ENCODE measurements at places on chromosomes 2 and 18. TPM values are rescaled to one million over a fixed set of nuclear protein-coding genes. Genes with fewer than 3 reads are reported as not detected.

GRCh38 chr2:191560411-191560980 is 117.4 kb upstream of the NABP1 start:
- no peak overlapping the region for H3K27ac ChIP-seq
- no peak overlapping the region for H3K4me3 ChIP-seq
- no peaks in the 10 kb centered on the region for H3K27me3 ChIP-seq
- peaks cover 20% of the 10 kb centered on the region for H3K4me1 ChIP-seq
- H3K36me3 ChIP-seq = no peaks in the 10 kb centered on the region

- H3K36me3 ChIP-seq = no peaks in the 10 kb centered on the region
- no peak for DNase-seq
- no peaks in the 10 kb centered on the region for H3K4me1 ChIP-seq
- H3K27me3 ChIP-seq = no peaks in the 10 kb centered on the region
- H3K27ac ChIP-seq = no peak overlapping the region
Measured at GRCh38 chr2:98541489-98541888, 66.8 kb downstream of the COA5 start.

- no peak for DNase-seq
- H3K36me3 ChIP-seq = no peaks in the 10 kb centered on the region
- no peaks in the 10 kb centered on the region for H3K27me3 ChIP-seq
- H3K4me3 ChIP-seq = no peak overlapping the region
Measured at GRCh38 chr2:31107591-31108300, 30.5 kb downstream of the GALNT14 start.

DNA sequence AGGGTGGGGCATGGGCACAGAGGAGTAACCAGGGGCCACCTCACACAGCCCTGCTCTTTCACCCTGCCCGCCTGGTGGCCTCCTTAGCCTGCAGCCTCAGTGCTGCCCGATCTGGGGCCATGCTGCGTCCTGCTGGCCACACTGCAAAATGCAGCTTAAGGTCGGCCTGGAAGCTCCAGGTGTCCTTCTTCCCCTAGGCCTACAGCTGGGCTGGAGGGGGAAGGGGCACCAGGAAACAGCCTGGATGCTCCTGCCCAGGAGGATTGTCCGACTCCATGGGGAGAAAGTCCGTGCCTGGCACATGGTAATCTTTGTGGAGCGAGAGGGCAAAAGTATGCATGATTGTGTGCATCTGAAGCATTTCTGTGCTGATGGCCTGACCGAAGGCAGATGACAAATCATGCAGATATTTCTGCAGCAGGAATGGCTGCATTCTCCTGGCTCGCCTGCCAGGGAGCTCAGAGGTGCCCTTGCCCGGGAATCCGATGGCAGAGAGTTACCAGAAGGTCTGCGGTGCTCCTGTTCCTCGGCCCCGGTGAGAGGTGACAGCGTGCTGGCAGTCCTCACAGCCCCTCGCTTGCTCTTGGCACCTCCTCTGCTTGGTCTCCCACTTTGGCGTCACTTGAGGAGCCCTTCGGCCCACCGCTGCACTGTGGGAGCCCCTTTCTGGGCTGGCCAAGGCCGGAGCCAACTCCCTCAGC is 12.8 kb upstream of the ALPP start:
- H3K4me1 ChIP-seq = peaks cover 7% of the 10 kb centered on the region
- no peak for DNase-seq
- no peaks in the 10 kb centered on the region for H3K36me3 ChIP-seq
- H3K4me3 ChIP-seq = peak overlapping the region; percentile 13
- H3K27ac ChIP-seq = no peak overlapping the region

DNA sequence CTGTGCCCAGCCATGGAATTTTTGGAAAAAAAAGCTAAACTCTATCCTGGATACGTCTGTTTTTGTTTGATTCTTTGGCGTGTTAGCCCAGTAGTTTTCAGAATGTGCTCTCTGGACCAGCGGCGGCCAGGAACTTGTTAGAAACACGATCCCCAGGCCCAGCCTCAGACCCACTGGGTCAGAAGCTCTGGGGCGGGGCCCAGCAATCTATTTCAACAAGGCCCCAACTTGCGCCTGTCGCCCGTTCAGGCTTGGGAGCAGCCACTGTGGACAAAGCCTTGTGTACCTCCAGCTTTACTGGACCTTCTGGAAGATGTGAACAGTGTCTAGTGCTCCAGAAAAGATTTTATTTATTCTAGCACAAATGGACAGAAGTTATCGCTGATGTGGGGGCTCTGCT is 14.3 kb downstream of the CABLES1 start:
- DNase-seq = no peak
- H3K27me3 ChIP-seq = no peaks in the 10 kb centered on the region
- peaks cover 3% of the 10 kb centered on the region for H3K4me1 ChIP-seq
- no peaks in the 10 kb centered on the region for H3K36me3 ChIP-seq

DNA sequence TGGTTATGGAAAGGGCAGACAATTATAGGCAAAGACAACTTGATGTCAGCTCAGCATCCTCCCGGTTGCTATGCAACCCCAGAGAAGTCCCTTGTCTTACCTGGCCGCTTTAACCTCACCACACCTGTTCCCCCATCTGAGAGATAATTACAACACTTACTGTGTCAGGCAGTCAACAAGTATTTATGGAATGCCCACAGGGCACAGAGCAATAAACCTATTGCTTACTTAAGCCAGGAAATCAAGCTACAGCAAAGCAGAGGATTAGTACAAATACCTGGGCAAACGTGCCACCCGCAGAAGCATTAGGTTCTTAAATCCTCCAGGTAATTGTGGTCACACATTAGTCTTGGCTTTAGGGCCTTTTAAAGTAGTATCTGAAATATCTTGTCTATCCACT is 320.4 kb upstream of the REV1 start:
- H3K36me3 ChIP-seq = no peaks in the 10 kb centered on the region
- H3K27ac ChIP-seq = no peak overlapping the region
- H3K27me3 ChIP-seq = no peaks in the 10 kb centered on the region
- no peak overlapping the region for H3K4me3 ChIP-seq
- no peaks in the 10 kb centered on the region for H3K4me1 ChIP-seq

GRCh38 chr2:106798826-106799552 is 87.0 kb downstream of the ST6GAL2 start:
- no peak overlapping the region for H3K27ac ChIP-seq
- no peaks in the 10 kb centered on the region for H3K27me3 ChIP-seq
- DNase-seq = no peak

DNA sequence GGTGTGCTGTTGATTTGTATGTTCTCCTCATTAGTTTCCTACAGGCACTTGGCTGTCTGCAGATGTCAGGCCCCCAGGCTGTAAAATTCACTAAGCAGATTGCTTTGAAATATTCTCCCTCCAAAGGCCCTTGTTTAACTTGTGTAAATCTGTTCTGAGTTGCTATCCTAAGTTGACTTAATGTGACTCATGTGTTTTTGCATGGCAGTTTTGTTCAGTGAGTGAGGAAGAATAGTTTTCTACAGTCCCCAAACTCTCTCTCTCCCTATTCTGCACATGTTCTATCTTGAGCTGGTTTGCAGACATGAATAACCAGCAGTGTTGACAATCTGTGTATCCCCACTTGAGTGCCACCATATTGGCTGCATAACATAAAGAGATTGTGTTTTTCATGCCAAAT is 1005.4 kb upstream of the DDX18 start:
- DNase-seq = no peak
- no peak overlapping the region for H3K27ac ChIP-seq
- H3K4me1 ChIP-seq = no peaks in the 10 kb centered on the region
- H3K36me3 ChIP-seq = no peaks in the 10 kb centered on the region
- no peaks in the 10 kb centered on the region for H3K27me3 ChIP-seq

DNA sequence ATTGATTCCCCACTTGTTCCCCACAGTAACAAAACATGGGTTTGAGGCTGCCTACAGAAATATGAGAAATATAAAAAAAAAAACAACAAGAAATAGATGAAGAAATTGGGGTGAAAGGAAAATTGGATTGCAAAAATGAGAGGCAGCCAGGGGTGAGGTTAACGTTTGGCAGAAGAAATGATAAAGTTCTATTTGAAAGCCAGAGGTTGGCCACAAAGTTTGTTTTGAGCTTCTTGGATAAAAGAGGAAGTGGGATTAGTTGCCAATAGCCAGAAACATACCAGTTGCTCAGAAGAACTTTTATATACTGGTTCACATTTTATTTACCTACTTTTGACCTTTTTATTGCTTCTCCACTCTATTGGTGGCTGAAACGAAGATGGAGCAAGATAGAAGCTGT is 67.5 kb downstream of the FASTKD2 start:
- no peak overlapping the region for H3K27ac ChIP-seq
- H3K36me3 ChIP-seq = no peaks in the 10 kb centered on the region
- H3K4me3 ChIP-seq = no peak overlapping the region
- DNase-seq = no peak
- H3K4me1 ChIP-seq = no peaks in the 10 kb centered on the region
- H3K27me3 ChIP-seq = no peaks in the 10 kb centered on the region

DNA sequence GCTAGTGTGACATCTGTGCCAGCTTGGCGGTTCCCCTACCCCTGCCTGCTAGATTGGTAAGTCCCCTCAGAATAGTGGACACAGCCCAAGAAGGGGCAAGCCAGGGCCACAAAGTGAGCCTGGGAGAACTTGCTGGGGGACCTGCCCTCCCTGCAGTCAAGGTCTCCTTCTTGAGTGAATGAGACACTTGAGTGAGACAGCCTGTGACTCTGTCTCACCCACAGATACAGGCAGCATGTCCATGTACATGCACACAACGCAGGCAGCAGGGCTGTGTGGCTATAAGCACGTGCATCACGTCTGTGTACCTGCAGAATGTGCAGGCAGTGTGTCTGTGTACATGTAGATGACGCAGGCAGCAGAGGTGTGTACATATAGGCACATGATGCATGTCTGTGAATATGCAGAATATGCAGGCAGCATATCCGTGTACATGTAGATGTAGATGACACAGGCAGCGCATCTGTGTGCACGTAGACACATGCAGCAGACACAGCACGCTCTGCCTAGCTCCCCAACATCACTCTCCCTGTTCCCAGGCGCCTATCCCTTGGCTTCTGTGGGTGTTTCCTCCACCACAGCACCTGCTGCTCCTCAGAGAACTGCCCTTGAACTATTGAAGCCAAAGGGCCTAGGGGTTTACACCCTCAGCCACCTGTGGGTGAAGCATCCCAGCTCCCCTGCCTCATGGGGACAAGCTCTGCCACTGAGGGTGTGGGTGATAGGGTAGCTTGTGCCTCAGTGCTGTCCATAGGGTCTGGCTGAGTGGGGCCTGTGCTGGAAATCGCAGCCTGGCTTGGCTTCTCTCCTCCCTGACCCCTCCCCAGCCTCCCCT is 147.2 kb upstream of the TWIST2 start:
- H3K27ac ChIP-seq = no peak overlapping the region
- DNase-seq = no peak
- H3K27me3 ChIP-seq = no peaks in the 10 kb centered on the region

DNA sequence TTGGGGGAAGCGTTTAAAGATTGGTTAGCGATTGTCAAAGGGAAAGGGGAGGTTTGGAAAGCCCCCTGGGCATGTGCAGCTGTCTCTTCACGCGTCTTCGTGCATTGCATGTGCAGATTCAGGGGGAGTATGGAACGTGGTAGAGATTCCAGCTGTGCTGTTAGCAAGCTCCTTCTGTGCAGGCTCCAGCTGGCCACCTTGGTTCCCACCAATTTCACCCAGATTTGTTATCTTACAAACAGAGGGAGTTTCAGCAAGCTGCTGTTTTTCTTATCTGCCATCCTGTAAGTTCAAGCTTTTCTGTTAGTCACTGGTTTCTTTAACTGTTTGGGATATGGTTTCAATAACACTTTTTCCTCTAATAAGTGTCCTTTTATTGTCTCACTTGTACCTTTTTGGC is 30.4 kb downstream of the FARP2 start:
- DNase-seq = no peak
- no peak overlapping the region for H3K27ac ChIP-seq
- H3K36me3 ChIP-seq = no peaks in the 10 kb centered on the region
- H3K4me3 ChIP-seq = no peak overlapping the region
- H3K4me1 ChIP-seq = no peaks in the 10 kb centered on the region

DNA sequence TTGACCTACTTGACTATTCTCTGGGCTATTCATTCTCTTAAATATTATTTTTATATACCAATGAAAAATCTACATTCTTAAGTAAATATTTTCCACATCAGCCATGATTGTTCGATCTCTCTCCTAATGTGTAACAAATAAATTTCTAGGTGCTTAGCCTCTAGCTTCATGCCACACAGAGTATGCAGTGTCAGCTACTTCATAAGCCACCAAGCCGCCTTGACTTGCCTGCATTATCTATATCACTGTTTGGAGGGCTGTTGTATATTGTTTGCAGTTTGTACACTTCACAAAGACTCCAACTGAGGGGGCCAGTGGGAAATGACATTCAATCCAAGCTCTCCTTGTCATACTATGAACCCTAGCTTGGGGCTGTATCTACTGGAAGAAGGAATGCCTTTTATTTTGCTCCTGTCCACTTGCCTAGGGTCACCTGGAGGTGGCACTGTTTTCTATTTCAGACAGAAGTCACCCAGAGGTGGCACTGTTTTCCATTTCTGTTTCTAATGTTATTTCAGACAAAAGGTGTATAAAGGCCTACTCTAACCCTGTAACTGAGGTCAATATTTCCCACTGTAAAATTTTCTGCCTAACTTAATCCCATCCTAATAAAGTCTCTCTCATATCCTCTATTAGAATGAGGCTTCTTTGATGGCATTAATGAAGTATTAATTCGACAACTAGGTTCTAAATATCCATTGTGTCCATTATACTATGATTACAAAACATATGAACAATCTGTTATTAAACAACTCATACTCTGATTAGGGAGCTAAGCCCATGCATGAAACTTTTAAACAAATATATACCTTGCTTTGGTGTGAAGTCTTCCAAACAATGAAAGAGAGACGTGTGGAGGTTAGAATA is 36.4 kb downstream of the COL5A2 start:
- no peak overlapping the region for H3K27ac ChIP-seq
- peak; percentile 57 for DNase-seq
- no peaks in the 10 kb centered on the region for H3K4me1 ChIP-seq
- no peak overlapping the region for H3K4me3 ChIP-seq

- H3K27me3 ChIP-seq = no peaks in the 10 kb centered on the region
- no peak overlapping the region for H3K27ac ChIP-seq
- DNase-seq = no peak
- H3K4me3 ChIP-seq = no peak overlapping the region
- no peaks in the 10 kb centered on the region for H3K36me3 ChIP-seq
Measured at GRCh38 chr2:190413421-190413820, 5.3 kb downstream of the MFSD6 start.

GRCh38 chr2:240834377-240834975 is 14.5 kb upstream of the KIF1A start:
- no peaks in the 10 kb centered on the region for H3K27me3 ChIP-seq
- no peak overlapping the region for H3K4me3 ChIP-seq
- H3K27ac ChIP-seq = no peak overlapping the region
- DNase-seq = no peak
- no peaks in the 10 kb centered on the region for H3K36me3 ChIP-seq
- peaks cover 7% of the 10 kb centered on the region for H3K4me1 ChIP-seq

NRP2 gene
- total RNA-seq = 6.3 TPM

RFTN2 gene
- total RNA-seq = 25.0 TPM

CHRND gene
- total RNA-seq = 0.16 TPM

PDK1 gene
- 18.7 TPM for total RNA-seq

KYNU gene
- total RNA-seq = 6.8 TPM

IL1RN gene
- total RNA-seq = 3.2 TPM

ANTXR1 gene
- 20.1 TPM for total RNA-seq

GALNT3 gene
- total RNA-seq = 16.6 TPM

PRKAG3 gene
- 0.39 TPM for total RNA-seq

C2orf80 gene
- not detected for total RNA-seq

CD207 gene
- total RNA-seq = 0.19 TPM

All from testis (tissue), 5 donors.